Activated T-helper 1 cell treated with anti-CD3 and anti-CD28 coated beads, Interleukin-12 subunit alpha, Interleukin-12 subunit beta, Interleukin-2, Interleukin-4 antibody, amounts not matched to agents 30 ng/mL and 10 ng/mL and 1 ng/mL, durations not matched to agents 14 hours and 24 hours and 36 hours (primary cell): ENCODE measurements at places on chromosomes 12 and 14. TPM values are rescaled to one million over a fixed set of nuclear protein-coding genes. Genes with fewer than 3 reads are reported as not detected.

GRCh38 chr12:1812650-1813302, 7.6 kb upstream of the LRTM2 start:
- DNase-seq, result no peak

MGST1 gene
- 0.73 and 1.0 TPM in 2 replicates for total RNA-seq

- no peak for DNase-seq
These were observed 3.7 kb downstream of the FIGNL2 start for GRCh38 chr12:51844854-51845253.

ZBTB1 gene
- 41.2 and 46.8 TPM in 2 replicates for total RNA-seq

CNTN1 gene
- not detected in 2 replicates for total RNA-seq

DNA sequence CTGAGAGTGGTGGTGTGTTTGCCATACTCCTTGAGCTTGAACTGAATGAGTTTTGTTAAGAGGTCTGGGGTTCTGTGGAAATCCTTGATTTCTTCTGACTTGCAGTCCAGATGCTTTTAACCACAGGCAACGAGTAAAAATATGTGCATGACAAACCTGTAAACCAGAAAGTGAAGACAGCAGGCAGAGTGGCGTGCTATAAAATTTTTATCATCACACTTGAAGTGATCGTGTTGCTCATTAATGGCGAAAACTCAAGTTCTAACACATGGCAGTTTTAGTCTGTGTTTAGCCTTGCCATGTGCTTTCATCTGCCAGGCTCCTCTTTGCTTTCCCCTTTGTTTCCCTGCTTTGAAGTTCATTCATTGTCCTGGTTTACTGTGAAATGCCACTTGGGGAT, 28.0 kb downstream of the TXNRD1 start:
- no peak for DNase-seq

- DNase-seq, result no peak
These were observed 160.6 kb downstream of the KCNA5 start for GRCh38 chr12:5204271-5204670.

- no peak for DNase-seq
These were observed 237.3 kb downstream of the CACNA1C start for GRCh38 chr12:2290091-2290490.

- DNase-seq, result no peak
These were observed 54.4 kb downstream of the RIMBP2 start for GRCh38 chr12:130661486-130662255.

GRCh38 chr14:23114669-23115038, 4.4 kb downstream of the CEBPE start:
- DNase-seq, result no peak

DNA sequence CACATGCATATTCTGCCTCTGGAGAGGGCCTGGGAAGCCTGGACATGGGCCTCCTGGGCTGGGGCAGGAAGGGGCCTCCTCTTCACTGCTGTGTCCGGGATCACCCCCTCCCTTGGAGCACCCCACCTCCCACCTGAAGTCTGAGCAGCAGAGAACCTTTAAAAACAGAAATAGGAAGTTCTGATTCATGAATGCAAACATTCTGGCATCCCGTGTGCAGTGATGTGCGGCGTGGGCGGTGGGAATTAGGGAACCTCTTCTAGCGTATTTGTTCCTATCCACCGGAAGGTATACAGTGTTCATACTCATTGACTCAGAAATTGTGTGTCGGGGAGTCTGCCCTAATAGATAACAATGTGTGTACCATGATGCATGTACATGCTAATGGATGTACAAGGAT, 46.2 kb downstream of the C14orf132 start:
- no peak for DNase-seq

- no peak for DNase-seq
These were observed 17.3 kb downstream of the KLRK1 start for GRCh38 chr12:10372559-10372958.

MANSC4 gene
- total RNA-seq, result not detected in 2 replicates

- no peak for DNase-seq
These were observed 57.3 kb downstream of the NTN4 start for GRCh38 chr12:95733141-95733825.

GRCh38 chr12:69435644-69436043, 34.5 kb upstream of the FRS2 start:
- DNase-seq, result no peak

GALNT9 gene
- total RNA-seq, result not detected in 2 replicates

MYF5 gene
- not detected in 2 replicates for total RNA-seq

GRCh38 chr14:104892531-104893434, 27.7 kb downstream of the CEP170B start:
- no peak for DNase-seq

DNA sequence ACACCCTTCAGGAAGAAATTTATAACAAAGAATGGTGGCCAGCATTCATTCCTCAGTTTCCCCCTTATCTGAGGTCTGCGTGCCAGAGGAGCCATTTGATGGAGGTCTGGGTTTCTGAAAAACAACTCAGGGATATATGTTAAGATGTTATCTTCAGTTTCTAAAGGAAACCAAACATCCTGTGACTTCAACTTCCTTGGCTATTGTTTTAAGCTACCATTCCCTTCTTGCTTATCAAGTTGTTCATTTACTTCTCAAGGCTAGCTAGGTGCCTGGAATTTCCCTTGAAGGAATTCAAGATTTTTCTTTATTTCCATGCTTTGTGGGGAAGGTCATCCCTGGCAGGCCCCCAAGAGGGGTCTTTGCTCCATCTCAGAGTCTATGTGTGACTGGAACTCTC, 27.1 kb upstream of the OXA1L start:
- no peak for DNase-seq

DNA sequence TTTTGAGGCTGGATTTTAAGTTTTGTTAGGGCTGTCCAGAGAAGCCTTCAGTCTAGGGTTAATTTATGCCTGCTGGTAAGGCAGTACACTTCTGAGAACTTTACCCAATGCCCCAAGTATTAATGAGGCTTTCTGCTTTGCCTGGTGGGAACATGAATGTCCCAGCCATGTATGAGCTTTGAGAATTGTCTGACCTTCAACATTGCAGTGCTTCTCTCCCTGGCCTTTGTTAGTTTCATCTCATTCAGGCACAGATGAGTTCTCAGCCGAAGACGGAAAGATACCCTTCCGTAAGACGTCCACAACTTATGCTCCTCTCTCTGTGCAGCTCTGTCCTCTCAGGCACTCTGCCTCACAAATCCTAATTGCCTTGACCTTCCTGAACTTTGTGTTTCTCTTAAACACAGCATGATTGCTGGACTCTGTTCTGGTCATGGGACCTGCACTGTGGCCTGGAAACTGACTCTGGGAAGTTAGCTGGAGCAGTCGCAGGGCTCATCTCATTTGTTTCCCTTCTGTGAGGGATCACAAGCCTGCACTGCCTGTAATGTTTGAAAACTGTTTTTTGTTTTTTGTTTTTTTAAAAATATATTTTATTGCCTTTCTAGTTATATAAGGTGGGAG, 15.7 kb downstream of the CHPT1 start:
- DNase-seq, result no peak

DNA sequence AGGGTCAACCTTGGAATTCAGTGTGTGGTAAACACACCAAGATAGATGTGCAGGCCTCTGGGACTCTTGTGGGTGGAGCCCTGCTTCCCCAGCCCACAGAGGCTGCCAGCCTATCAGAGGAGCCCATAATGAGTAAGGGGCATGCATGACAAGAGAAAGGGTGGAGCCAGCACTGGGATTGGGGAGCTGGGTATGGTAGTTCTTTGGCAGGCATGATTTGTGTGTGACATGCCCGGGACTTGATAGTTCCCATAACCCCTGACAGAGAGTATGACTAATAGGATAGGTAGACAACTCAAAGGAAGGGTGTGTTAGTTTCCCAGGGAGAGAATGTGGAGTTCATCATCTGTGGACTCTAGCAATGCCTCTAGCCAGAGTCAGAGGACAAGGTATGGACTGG, 143.0 kb downstream of the EMP1 start:
- DNase-seq, result no peak

MYL2 gene
- not detected in 2 replicates for total RNA-seq

GRCh38 chr12:117914686-117915085, 54.1 kb downstream of the KSR2 start:
- no peak for DNase-seq

LRRC9 gene
- total RNA-seq, result not detected in 2 replicates

C12orf50 gene
- total RNA-seq, result 0.07 TPM in 1 of 2 replicates, not detected in the other

DNA sequence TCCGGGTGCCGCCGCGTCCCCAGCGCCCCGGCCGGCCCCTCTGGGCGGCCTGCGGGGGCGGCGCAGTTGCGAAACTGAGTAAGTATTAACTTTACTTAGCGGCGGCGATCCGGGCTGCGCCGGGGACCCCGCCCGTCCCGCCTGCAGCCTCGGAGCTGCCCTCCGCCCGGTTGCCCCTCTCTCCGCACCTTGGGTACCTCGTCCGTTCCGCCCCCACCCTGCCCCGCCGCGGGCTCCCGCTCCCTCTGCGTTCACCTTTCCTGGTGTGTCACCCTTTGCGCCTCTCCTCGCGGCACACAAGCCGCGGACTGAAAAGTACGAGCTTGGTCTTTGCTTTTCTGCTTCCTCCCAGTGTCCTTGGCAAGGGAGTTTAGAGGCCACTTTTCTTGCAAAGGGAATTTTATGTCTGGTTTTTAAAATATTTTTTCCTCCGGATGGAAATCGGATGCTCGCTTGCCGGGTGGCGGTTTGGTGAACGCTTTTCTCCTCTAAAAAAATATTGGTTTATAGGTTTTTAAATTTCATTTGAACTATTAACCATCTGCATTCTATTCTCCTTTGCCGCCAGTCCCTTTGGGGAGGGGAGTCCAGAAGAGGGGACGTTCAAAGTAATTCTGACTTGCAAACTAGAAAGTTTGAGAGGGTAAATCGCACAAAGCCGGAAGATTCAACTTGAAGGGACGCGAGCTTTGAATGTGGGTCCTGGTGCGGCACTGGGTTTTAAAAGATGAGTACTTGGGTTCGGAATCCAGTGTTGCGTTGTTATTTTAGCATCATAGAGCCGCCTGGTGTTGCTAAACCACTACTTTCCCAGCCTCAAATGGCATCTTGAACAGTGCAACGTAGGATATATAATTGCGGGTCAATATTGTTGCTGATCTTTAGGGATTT, 834 bp downstream of the RASSF8 start:
- DNase-seq, result no peak

GRCh38 chr12:49680075-49680474, 27.1 kb downstream of the FMNL3 start:
- no peak for DNase-seq

OR4E1 gene
- total RNA-seq, result not detected in 2 replicates

SRRM4 gene
- not detected in 2 replicates for total RNA-seq

- DNase-seq, result no peak
These were observed 34.2 kb downstream of the BICD1 start for GRCh38 chr12:32140877-32141276.

DNA sequence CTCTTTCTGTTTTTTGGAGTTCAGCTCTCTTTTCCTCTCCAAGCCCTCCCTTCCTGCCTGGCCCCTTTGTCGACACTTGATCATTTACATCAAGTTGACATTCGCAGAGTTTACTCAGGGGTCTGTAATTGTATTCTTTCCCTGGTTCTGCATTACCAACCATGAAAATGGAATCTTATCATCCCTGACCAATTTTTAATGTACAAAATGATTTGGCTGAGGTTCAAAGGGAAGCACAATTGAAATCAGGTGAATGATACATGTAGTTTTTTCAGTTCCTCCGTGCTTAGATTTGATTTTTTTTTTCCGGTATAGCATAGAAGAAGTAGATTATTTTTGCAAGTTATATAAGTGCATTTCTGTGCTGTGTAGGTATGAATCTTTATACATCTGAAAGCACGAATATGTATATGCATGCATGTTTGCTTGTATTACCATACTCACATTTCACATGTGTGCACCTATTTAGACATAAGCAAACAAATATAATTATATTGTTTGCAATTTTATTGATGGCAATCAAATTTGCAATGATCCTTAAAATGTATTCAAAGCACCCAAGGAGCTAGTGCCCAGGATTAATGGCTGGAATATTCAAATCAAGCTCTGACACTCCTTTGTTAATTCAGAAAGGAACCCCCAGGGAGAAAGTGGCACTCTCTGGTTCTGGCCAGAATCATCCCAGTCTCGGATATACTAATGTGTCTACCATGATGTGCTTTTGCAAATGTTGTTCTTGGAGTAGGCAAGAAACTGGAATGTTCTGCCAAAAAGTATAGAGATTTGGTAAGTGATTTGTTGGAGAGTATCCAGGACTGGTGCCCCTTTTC, 189.3 kb downstream of the VRK1 start:
- no peak for DNase-seq

A2ML1 gene
- total RNA-seq, result not detected in 2 replicates

GRCh38 chr12:76571256-76571655, 11.7 kb upstream of the OSBPL8 start:
- DNase-seq, result no peak

DNA sequence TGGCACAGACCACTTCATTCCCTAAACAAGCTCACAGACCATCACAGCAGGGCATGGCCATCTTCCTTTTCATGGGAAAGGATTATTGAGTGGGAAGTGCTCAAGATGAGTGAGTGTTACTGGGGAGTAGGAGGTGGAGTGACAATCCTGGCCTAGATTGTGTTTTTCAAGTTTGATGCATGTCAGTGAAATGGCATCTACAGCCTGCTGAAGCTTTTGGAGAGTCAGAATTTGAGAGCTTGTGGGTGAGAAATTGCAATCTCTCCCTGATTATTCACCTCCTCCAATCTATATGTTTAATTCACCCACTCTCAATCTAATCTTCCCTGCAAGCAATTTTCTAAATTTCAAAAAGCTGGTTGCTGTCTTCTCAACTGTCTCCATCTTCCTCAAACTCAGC, 156.1 kb upstream of the G2E3 start:
- no peak for DNase-seq

DNA sequence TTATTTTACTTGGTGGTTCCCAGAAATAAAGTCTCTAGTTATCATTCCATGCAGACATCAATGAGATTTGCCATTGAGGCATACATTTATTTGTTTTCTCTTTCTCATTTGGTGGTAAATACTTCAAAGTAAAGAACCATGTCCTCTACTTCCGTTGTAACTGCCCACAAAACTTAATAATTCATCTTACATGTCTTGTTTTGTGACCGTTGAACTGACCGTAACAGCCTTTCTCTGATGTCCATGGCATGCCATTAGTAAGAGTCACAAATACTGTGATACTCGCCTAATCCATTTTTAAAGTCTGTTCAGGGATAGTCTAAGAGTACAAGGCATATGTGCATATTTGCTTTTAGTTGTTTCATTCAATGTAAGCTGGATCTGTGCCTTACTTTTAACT, 145.3 kb downstream of the ETV6 start:
- DNase-seq, result no peak

DNA sequence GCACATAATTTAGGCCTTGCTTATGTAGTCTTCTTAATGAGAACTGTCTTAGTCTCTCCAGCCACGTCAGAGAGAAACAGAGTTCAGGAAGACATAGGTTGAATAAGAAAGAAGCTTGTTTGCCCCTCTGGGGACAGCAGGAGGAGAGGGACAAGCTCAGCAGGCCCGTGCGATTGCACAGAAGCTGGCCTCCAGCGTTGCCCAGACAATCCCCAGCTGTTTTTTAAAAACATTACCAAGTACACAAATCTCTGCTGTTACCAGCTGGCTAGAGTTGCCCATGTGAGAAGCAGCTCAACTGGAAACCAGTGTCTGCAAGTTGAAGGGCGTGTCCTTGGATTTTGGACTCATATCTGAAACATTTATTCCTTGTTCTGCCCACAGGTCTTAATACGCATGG, 232.6 kb downstream of the EFCAB11 start:
- no peak for DNase-seq

GALNT8 gene
- 0.39 and 2.1 TPM in 2 replicates for total RNA-seq
